Suprapubic skin (tissue), 4 donors: ENCODE measurements at places on chromosomes 16 and 17. TPM values are rescaled to one million over a fixed set of nuclear protein-coding genes. Genes with fewer than 3 reads are reported as not detected.

- no peaks in the 10 kb centered on the region for H3K36me3 ChIP-seq
- DNase-seq, result no peak
- H3K4me3 ChIP-seq, result no peak overlapping the region
- H3K27me3 ChIP-seq, result peaks cover 67% of the 10 kb centered on the region
- H3K4me1 ChIP-seq, result no peaks in the 10 kb centered on the region
- no peak overlapping the region for H3K27ac ChIP-seq
Observed at GRCh38 chr17:48194097-48194550, 86.6 kb downstream of the SNX11 start.

DNA sequence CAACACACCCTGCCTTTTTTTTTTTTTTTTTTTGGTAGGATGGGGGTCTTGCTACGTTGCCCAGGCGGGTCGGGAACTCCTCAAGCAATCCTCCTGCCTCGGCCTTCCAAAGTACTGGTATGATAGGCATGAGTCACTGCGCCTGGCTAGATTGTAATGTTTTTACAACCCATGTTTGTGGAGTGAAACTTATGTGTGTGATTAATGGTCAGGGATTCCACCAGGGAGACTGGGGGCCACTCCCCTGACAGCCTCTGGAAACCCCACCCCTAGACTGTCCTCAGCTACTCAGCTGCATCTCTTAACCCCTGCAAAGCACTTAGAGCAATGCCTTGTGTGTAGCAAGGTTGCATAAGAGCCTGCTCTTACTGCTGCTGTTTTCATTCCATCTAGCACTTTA is 220.5 kb downstream of the PARN start:
- H3K4me3 ChIP-seq, result no peak overlapping the region
- no peak overlapping the region for H3K27ac ChIP-seq
- no peaks in the 10 kb centered on the region for H3K4me1 ChIP-seq
- H3K27me3 ChIP-seq, result no peaks in the 10 kb centered on the region
- no peaks in the 10 kb centered on the region for H3K36me3 ChIP-seq

GRCh38 chr16:10668322-10669045 is 26.2 kb downstream of the TEKT5 start:
- H3K4me3 ChIP-seq, result no peak overlapping the region
- H3K36me3 ChIP-seq, result no peaks in the 10 kb centered on the region
- H3K27ac ChIP-seq, result no peak overlapping the region
- H3K27me3 ChIP-seq, result no peaks in the 10 kb centered on the region
- H3K4me1 ChIP-seq, result peaks cover 4% of the 10 kb centered on the region
- DNase-seq, result no peak

DNA sequence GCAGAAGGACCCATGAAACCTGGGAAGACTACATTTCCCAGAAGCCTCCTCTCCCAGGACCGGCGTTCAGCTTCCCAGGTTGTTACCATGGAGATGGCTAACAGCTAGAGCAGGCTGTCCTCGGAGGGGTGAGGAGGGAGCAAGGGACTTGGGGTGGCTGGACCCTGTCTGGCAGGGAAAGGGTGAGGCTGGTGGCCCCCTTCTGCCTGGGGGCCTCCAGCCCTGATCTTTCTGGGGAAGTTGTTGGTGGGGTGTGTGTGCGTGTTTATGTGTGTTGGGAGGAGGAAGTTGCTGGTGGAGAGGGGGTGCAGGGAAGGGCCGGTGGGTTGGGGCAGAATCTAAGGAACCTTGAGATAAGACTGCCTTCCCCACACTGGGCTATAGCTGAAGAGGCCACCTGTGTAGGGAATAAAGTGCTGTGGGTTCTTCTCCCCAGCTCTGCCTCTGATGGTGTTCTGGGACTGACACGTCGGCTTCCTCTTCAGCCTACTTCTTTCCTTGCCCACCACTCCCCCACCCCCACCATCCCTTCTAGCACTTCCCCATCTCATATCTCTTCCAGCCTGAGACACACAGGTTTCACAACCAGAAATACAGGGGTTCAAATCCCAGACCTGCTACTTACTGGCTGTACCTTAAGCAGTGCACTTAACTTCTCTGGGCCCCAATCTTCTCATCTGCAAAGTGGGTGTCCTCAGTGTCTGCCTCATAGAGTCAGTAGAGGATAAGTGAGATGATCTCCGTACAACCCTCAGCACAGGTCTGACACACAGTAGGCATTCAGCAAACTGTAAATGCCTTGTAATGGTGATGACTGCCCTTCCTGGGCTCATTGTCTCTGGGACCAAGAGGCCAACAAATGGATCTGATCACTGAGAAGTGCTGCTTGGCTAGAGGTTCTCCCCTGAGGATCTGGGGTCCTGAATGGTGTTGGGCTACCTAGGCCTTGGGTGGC is at the start of gene DRC7:
Gene DRC7 (plus strand): TSS at position 82 of the 955 bp plus-strand sequence. CDS start 3,144 bp downstream, outside the sequence.
- H3K27me3 ChIP-seq, result no peaks in the 10 kb centered on the region
- peak; percentile 54 for DNase-seq

GRCh38 chr16:73230651-73231050 is 182.7 kb upstream of the ZFHX3 start:
- H3K27ac ChIP-seq, result no peak overlapping the region
- H3K4me1 ChIP-seq, result no peaks in the 10 kb centered on the region
- no peaks in the 10 kb centered on the region for H3K36me3 ChIP-seq

GRCh38 chr16:57741660-57742191 is 6.2 kb downstream of the KATNB1 start:
- H3K4me3 ChIP-seq, result no peak overlapping the region
- peak overlapping the region; percentile 39 for H3K27ac ChIP-seq

DNA sequence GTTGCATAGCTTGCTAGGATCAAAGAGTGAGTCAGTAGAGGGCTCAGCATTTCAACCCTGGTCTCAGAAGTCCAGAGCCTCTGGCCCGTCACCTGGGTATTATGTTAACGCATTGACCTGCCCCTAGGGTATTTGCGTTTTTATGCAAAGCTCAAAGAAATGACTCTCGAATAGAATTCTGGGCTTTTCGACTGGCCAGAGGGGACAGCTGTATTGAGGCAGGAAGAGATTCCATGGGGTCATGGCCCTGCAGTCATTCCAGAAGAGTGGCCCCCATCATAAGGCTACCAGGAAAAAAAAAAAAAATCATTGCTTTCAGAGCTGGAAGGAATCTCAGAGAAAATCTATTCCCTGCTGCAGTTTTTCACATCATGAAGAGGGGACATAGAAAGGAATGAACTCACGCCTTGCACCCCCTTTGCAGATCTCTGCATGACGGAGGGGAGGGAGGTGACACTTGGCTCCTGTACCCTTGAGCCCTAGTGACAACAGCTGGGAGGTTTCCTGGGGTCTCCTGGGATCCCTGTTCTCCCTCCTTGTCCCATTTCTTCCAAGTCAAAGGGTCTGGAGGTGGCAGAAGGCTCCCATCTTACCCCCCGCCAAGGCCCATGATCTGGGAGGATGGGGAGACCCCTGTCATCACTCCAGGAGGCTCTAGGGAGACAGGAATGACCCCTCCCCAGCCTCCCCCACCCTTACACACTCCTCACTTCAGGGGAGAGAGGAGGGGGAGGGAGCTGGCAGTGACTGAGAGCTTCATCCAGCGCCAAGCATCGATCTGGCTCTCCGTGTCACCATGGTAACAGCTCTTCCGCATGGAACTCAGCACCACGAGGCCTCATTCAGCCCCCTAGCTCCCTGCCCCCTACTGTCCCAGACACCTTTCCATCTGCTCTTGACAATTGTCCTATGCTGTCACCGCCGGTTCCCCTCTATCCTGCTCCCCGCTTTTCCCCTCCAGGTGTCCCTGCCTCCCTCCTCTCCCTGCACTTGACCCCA is 35.8 kb downstream of the GP2 start:
- no peaks in the 10 kb centered on the region for H3K36me3 ChIP-seq

DNA sequence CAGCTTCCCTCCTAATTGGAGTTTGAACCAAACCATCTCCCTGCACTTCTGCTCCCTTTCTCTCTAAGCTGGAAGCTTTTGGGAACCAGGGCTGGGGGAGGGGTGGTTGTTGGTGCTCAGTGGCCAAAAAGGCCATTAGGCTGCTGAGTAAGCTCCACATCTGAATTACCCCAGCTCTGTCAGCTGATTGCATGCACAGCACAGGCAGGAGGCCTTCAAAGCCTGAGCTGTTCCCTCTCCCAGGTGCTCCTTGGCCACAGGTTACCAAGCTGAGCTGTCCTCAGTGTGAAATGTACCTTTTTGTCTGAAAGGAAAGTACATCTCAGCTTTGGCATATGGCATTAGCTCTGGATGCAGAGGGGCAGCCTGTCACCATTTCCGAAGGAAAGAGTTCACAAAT is 6.2 kb upstream of the TBKBP1 start:
- H3K4me3 ChIP-seq, result no peak overlapping the region
- DNase-seq, result no peak
- H3K36me3 ChIP-seq, result peaks cover 6% of the 10 kb centered on the region
- no peak overlapping the region for H3K27ac ChIP-seq
- H3K4me1 ChIP-seq, result peaks cover 5% of the 10 kb centered on the region
- H3K27me3 ChIP-seq, result no peaks in the 10 kb centered on the region

GRCh38 chr17:2691069-2691871 is 20.3 kb downstream of the CLUH start:
- no peak overlapping the region for H3K27ac ChIP-seq
- no peak for DNase-seq
- no peak overlapping the region for H3K4me3 ChIP-seq
- H3K4me1 ChIP-seq, result peaks cover 26% of the 10 kb centered on the region
- H3K27me3 ChIP-seq, result no peaks in the 10 kb centered on the region

GRCh38 chr17:78362671-78363070 is 2.8 kb upstream of the SOCS3 start:
- H3K27me3 ChIP-seq, result no peaks in the 10 kb centered on the region
- H3K27ac ChIP-seq, result no peak overlapping the region
- H3K36me3 ChIP-seq, result peaks cover 8% of the 10 kb centered on the region
- no peak overlapping the region for H3K4me3 ChIP-seq

DNA sequence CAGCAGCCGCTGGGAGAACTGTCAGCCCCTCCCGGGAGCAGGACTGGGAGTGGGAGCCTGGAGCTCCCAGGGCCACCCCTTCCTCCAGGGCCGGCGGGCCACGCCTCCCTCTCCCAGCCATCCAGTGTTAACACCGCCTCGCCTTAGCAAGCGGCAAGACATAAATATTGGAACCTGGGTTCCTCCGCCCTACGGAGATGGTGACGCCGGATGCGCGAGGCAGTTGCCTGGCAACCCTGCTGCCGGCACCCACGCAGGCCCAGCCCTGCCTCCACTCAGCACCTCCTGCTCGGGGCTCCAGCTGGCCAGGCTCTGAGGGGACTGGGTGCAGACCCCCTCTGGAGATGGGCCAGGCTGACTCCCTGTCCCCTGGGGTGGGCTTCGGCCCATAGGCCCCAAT is 27.4 kb upstream of the CACNA1H start:
- no peaks in the 10 kb centered on the region for H3K36me3 ChIP-seq
- H3K4me3 ChIP-seq, result no peak overlapping the region
- DNase-seq, result no peak
- H3K27ac ChIP-seq, result no peak overlapping the region
- peaks cover 76% of the 10 kb centered on the region for H3K27me3 ChIP-seq

GRCh38 chr16:78399384-78399783 is 299.9 kb downstream of the WWOX start:
- no peaks in the 10 kb centered on the region for H3K36me3 ChIP-seq
- no peak for DNase-seq
- H3K4me1 ChIP-seq, result no peaks in the 10 kb centered on the region
- no peaks in the 10 kb centered on the region for H3K27me3 ChIP-seq
- no peak overlapping the region for H3K4me3 ChIP-seq

GRCh38 chr16:13909872-13910303 is 10.1 kb upstream of the ERCC4 start:
- H3K27me3 ChIP-seq, result no peaks in the 10 kb centered on the region
- peaks cover 11% of the 10 kb centered on the region for H3K4me1 ChIP-seq
- DNase-seq, result no peak
- no peak overlapping the region for H3K4me3 ChIP-seq

ZFHX3 gene
- total RNA-seq, result 16.1 TPM

ORAI3 gene
- 41.0 TPM for total RNA-seq

GJC1 gene
- total RNA-seq, result 1.1 TPM

SOX8 gene
- total RNA-seq, result 5.0 TPM

CLDN6 gene
- not detected for total RNA-seq

CCL15 gene
- not detected for total RNA-seq

GINS2 gene
- 2.5 TPM for total RNA-seq

CDYL2 gene
- 4.0 TPM for total RNA-seq

CLEC18B gene
- not detected for total RNA-seq

IGF2BP1 gene
- total RNA-seq, result not detected
